ENCODE measurements at places on chromosomes 6 and 20.
A peak's percentile ranks its signal among the peaks of the same experiment; 100 is the strongest.

DNA sequence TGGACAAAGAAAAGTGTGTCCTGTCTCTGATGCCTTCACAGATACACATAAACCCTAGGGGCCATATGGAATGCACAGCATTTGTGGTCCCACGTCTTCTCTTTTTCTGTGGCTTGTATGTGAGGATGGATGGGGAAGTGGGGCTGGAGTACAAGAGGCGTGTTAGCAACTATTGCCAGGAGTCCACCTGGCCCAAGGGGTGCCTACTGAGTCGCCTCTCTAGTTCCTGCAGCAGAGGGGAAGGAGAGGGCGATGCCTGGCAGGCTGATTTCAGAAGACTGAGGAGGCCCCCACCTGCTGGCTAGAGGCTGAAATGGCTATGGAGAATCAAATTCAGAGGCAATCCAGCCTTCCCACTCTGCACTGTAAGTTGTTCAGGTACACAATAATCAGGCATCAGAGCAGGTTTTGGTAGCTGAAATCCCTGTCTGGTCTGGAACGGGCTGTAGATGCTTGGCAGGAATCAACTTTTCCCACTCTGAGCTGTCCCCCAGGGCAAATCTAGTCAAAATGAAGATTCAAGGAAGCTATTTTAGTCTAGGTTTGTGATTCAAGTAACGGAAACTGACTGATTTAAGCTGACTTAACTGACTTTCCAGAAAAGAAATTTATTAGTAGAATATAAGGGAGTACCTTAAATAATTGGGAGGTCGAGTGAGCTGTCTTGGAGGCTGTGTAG is 14.9 kb upstream of the PPARD start:
- peak; percentile 77 for DNase-seq

GRCh38 chr6:130421585-130421984 is 55.8 kb downstream of the TMEM200A start:
- DNase-seq: no peak

- DNase-seq: peak; percentile 53
Measured at GRCh38 chr20:29873946-29874345, 1383.5 kb upstream of the DEFB115 start.

GRCh38 chr20:32429745-32430360 is 71.7 kb downstream of the ASXL1 start:
- DNase-seq: no peak

- DNase-seq: no peak
Measured at GRCh38 chr6:90024633-90025032, 130.4 kb downstream of the GJA10 start.

DNA sequence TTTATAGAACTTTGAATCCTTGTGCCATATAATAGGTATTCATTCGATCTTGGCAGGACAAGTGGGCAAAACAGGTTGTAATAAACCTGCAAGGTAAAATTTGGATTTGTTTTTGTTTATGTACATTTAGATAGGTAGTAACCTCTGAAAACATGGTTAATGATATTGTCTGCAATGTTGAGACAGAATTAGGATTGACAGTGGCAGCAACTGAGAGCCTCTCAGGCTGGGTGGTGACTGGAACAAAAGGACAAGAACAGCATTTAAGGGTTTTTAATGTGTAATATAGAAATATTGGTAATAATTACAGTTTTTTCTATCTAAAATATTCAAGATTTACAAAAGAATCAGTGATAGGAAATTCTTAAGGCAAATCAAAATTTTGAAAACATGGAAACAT is 382.0 kb downstream of the TFAP2B start:
- no peak for DNase-seq

DNA sequence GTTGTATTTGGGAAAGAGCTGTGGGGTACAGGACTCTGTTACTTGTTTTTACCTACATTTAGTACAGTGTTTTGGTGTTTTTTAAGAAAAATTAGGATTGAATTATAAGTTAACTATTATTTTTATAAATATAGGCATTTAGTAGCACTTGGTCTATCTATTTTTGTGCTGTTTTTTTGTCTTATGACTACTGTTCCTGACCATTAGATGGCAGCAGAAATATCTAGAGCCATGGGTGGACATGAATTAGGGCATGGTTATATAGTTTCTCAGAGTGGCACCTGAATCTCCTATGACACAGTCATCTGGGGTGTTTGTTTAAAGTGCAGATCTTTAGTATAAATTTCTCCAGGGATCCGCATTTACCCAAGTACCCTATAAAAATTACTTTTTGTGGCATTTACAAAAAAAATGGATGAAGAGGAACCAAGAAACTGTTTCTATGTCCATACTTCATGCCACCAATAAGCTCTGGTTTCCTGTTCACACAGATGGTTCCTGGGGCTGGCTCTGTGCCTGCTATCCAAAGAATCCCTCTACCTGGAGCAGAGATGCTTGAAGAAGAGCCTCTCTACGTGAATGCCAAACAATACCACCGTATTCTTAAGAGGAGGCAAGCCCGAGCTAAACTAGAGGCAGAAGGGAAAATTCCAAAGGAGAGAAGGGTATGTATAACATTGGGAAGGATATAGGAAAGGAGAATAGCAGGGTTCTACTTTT is 19.8 kb downstream of the NFYA start:
- peak; percentile 40 for DNase-seq

DNA sequence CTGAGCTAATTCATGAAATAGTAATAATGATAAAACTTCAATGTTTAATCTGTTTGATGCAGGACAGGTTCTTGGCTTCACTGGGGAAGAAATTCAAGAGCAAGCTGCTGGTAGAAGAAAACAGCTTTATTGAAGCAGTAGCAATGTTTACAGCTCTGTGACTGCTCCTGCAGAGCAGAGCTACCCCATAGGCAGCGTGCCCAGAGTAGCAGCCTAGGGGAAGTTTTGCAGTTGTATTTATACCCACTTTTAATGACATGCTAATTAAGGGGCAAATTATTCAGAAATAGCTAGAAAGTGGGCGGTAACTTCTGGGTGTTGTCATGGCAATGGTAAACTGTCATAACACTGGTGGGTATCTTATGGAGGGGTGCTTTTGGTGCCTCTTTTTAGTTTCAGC is 518.0 kb downstream of the RFPL4B start:
- DNase-seq: no peak

DNA sequence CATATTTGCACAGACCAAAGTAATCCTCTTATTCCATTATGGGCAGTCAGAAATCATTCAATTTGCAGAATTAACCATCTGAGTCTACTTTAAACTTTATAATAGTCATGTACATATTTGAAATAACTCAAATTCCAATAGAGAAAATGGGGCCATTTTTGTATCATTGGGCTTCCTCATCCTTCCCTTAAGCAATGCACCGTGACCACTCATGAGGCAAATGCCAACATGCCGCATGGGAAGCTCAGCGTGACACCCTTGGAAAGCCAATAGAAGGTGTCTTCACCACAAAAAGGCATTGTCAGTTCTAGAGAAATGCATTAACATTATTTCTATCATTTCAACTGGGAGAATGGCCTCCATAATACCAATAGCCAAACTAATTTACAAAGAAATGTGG is 38.5 kb downstream of the SIM1 start:
- no peak for DNase-seq

DNA sequence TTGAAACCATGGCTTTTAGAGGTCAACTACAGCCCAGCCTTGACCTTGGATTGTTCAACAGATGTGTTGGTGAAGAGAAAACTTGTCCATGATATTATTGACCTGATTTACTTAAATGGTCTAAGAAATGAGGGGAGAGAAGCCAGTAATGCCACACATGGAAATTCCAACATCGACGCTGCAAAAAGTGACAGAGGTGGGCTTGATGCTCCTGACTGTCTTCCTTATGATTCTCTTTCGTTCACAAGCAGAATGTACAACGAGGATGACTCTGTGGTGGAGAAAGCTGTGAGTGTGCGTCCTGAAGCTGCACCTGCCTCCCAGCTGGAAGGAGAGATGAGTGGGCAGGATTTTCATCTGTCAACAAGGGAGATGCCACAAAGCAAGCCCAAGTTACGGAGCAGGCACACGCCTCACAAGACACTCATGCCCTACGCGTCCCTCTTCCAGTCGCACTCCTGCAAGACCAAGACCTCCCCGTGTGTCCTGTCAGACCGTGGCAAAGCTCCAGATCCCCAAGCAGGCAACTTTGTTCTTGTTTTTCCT is 16.2 kb downstream of the TTLL2 start:
- DNase-seq: no peak

DNA sequence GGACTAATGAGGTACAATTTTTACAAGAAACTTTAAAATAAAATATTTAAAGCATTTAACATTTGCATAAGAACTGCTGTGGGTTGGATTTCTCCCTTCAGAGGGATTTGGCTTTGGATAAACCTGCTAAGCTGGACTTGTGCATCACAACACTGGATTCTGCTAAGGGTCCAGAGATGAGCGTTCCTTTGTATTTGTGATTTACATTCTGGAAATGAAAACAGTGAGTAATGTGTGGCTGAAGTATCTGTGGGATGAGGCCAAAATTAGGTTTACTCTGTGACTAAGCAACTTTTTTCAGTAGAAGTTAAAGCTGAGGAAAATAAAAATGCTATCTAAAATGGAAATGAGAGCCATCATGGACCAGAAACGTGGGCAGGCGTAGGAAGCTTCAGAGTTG is 494.3 kb downstream of the EPM2A start:
- no peak for DNase-seq

GRCh38 chr6:160071805-160072690 is 49.6 kb upstream of the SLC22A1 start:
- no peak for DNase-seq

DNA sequence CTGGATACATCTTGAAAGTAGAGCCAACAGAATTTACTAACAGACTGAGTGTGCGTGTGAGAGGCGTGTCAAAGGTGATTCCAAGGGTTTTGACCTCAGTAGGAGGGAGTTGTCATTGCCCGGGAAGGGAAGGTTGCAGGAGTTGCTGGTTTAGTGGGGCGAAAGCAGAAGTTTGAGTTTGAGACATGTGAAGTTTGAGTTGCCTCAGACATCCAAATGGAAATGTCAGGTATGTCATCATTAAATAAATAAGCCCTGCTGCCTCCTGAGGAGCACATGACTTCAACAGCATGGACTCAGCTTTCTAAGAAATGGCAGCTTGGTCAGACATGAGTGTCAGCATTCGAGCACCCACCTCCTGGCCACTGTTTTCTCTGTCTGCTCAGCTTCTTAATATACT is 26.6 kb upstream of the TGM2 start:
- DNase-seq: no peak

DNA sequence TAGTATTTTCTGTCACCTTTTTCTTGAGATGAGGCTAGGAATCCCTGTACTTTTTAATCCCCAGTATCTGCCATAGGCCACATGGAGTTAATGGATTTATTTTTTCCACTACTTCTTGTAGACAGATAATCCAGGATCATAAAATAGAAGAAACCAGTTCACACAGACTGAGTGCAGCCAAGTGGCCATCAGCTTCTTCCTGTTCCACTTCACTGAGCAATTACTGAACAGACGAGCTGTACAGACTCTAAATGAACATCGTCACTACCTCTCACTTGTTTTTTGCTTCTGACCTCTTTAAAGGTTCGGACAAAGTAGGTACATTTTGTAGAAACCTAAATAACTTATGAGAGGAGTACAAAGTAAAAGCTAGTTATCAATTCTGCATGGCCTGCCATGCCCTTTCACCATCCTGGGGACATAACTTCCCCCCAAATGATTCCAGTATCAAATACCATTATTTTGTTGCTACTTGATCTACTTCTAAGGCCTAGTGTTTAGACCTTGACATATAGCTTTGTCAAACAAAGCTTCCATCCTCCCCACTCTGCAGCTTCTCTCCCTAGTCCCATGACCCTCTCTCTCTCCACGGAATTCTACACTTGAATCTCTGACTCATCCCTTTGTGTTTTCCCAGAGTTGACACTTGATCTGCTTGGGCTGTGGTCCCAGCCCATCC is 34.4 kb upstream of the ARHGAP18 start:
- DNase-seq: no peak

GRCh38 chr20:37095108-37095598 is 644 bp downstream of the RBL1 start:
- DNase-seq: peak; percentile 48

Measured in D341Med (cell line).